ENCODE measurements at places on chromosomes 4 and X.
A peak's percentile ranks its signal among the peaks of the same experiment; 100 is the strongest.

GRCh38 chrX:20067709-20068561 lies 48.8 kb downstream of the MAP7D2 start:
- no peak for DNase-seq

DNA sequence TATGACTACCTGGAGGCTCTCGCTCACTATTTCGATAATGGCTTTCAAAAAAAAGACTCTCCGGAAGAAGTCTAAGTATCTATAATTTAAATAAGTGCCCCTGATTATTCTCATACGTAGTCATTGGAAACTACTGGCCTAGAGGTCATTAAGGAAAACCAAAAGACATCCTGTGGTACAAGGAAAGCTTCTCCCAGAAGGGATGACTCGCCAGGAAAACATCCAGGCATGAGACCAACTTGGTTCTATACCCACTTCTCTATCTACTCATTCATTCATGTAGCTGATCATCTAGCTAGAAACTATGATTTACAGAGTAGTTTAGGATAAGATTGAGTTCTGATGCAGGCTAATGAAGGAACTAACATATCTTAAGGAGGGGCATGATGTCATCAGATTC lies 37.7 kb downstream of the SOX3 start:
- DNase-seq = no peak

DNA sequence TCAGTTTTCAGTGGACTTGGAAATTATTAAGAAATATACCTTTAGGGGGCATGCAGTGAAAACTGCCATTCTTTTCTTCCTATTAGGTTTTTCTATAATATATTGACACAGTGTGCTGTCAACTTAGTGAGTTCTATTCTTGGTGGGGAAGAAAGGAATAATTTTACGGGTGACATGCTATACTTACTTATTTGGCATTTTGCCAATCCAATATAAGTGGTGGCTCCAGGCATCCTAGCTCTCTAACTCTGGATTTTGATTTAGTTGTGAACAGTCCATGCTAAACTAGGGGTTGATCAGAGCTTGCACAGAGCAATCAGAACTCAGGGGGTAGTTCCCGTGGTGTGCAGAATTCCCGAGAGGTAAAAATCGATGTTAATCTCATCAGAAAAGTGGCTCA lies 277.7 kb upstream of the FTHL17 start:
- DNase-seq = no peak

GRCh38 chr4:172726001-172726423 lies 442.6 kb upstream of the GALNT7 start:
- no peak for DNase-seq

DNA sequence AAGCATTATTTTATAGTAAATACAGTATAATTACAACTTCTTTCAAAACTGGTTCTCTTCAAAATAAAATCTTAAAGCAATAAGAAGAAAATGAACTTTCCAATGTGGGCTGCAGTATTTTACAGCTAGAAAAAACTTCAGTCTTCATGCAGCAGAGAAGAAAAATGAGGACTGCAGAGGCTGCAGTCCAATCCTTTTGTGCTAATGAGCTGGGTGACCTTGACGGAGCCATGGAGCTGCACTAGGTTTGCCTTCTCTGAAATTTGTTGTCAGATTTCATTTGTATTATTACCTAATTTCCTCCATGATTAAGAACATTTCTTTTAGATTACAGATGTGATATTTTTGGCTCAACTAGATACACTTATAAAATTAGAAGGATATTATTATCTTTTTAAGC lies 245.2 kb upstream of the ADAMTS3 start:
- DNase-seq = no peak

GRCh38 chrX:108362026-108362425 lies 76.2 kb downstream of the COL4A6 start:
- DNase-seq = no peak

- no peak for DNase-seq
These were observed 1.4 kb upstream of the KIAA0232 start for GRCh38 chr4:6781113-6781512.

GRCh38 chr4:113355550-113356371 lies 306.3 kb downstream of the ANK2 start:
- DNase-seq = peak; percentile 20

GRCh38 chr4:116361790-116362189 lies 723.6 kb downstream of the TRAM1L1 start:
- DNase-seq = no peak

DNA sequence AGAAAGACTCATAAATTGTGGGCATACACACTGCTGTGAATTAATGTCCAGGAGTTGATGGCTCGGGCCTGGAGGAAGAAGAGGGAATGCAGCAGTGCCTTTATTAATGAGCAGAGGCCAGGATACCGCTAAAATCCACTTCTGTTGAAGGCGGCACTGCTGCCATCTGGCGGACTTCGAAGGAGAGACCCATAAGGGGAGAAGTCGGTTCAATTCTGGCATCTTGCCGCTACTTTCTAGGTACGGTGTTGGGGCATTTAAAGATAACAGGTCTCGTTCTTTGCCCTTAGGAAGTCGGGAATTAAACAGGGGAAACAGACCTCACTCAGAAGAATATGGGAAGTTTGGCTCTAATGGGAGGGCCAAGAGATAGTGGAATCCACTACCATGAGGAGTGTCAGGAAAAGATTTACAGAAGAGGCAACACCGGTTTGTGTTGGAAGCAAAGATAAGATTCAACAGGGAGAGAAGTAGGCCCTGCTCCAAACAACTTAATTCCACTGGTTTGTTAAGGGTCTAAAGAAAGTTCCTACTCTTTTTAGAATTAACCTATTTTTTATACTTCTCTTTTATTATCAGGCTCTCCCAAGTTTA lies 133.6 kb upstream of the GIMD1 start:
- no peak for DNase-seq

DNA sequence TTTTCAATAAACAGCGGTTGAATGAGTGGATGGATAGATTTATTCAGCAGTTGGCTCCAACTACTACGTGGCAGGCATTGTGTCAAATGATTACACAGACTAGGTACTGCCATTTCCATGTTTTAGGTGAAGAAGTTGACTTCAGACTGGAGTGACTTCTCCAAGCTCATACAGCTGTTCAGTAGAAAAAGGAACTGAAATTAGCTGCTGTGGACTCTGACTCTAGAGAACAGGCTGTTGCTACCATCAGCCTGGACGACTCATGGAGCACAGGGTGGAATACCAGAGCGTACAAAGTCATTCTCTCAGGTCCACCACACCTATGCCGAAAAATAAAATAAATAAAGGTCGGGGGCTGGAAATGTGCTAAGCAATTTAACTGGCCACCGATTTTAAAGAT lies 45.3 kb downstream of the TENM3 start:
- DNase-seq = no peak

DNA sequence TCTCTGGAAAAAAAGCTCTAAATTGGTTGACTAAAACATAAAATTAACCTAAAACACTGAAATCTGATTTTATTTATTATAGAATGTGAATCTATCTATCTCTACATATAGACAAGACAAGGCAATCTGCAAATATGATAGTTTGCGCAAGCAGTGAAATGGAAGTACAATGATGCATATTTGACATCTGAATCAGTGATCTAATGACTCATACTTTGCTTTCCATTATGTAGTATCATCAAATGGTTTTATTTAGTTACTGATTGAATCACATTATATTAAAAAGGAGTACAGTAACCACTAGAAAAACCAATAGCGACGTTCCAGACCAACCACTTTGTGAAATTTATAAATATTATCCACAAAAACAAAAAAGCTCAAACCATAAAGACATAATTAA lies 1969.3 kb downstream of the PCDH7 start:
- no peak for DNase-seq

- no peak for DNase-seq
These were observed 11.4 kb downstream of the FHIP1A start for GRCh38 chr4:151420250-151420807.

- DNase-seq = no peak
These were observed 172.8 kb downstream of the SHROOM3 start for GRCh38 chr4:76607846-76608245.

DNA sequence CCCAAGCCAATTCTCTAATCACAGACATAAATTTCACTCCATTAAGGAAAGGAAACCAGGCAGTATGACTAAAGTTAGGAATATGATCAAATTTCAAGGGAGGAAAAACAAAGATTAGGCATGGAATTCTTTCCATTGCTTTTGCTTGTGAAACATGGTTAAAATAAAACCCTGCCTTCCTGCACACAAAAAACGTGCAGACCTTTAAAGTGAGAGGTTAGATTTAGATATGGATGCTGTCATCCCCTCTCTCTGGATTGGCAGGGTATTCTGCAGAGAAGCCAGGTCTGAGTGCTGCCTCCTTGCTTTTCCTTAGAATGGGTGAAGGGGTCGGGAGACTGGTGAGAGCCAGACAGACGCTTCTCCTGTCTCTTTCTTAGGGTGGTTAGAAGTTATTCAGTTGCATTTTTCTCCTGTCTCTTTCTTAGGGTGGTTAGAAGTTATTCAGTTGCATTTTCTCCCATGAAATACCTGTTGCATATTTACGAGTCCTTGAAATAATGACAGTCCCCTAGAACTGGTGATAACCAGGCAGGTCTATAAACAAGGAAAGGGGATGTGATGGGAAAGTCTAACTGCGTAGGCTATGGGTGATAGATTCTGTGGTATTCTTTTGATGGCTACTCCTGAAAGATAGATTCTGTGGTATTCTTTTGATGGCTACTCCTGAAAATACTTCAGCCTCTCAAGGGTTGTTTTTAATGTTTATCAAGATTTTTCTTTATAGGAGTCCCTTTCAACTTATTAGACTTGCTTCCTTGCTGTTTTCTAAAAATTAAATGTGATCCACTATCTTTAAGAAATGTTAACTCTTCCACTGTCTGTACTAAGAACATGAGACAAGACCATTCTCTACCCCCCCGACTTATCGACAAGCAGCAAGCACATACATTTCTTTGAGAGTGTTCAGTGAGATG lies 163.6 kb downstream of the SPRY1 start:
- DNase-seq = no peak

DNA sequence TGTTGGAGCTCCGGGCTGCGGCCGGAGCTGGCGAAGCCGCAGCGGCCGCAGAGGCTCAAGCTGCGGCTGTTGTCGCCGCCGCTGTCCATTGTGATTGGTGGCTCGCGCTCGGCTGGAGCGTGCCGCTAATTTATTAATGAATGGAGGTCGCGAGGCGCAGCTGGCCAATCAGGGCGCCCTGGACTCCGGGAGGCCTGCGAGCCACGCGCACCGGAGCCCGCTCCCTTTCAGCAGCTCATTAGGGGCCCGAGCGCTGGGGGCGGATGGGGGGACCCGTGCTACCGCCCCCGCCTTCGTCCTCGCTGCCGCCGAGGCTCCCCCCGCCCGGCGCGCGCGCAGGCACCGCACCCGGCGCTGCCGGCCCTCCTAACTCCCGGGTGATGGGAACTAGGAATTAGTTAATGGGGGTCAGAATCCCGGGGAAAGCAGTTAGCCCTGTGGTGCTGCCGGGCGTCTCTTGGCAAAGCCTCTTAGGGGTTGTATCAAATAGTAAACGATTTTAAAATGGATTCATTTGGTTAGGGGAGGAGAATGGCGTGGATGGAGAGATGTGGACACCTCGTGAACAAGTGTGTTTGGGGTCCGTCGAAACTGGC lies 589 bp upstream of the NEUROG2 start:
- DNase-seq = no peak

GRCh38 chr4:44848466-44848865 lies 122.1 kb upstream of the GNPDA2 start:
- DNase-seq = no peak

- DNase-seq = no peak
These were observed 602.0 kb upstream of the CPEB2 start for GRCh38 chr4:14400307-14400706.

GRCh38 chr4:124879195-124879594 lies 166.7 kb upstream of the ANKRD50 start:
- no peak for DNase-seq

DNA sequence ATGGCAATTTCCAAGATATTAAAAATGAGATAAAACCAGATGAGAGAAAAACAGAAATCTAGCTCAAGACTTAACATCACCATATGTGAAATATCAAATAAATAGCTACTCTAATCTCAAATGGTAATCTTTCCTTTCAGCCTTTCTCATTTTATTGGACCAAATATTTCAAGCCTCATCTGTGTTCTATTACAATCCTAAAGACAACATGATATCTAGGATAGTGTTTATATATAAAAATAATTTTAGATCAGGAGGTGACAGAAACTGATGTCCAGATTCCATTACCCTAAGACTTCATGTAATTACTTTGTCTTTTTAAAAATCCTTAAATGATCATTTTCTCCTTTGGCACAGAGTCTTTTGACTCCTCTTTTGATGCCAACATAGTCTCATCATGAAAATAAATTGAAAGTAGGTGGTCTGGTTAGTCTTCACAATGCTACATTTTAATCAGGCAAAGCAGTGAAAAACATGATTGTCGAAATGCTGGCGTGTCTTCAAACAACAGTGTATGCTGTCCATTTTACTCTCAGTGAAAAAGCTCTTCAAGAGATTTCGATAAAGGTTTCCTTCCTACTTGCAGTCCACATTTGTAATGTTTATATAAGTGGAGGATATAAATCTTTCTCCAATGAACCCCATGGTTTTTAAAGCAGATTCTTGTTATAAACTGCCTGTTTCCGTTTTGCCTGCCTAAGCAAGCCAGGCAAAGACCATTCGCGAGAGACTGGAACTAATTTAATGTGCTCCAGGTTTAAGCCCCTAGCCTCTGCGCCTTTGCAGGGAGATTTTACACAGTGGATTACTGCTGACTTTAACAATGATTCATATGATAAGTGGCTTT lies 169.8 kb downstream of the SCFD2 start:
- DNase-seq = no peak

DNA sequence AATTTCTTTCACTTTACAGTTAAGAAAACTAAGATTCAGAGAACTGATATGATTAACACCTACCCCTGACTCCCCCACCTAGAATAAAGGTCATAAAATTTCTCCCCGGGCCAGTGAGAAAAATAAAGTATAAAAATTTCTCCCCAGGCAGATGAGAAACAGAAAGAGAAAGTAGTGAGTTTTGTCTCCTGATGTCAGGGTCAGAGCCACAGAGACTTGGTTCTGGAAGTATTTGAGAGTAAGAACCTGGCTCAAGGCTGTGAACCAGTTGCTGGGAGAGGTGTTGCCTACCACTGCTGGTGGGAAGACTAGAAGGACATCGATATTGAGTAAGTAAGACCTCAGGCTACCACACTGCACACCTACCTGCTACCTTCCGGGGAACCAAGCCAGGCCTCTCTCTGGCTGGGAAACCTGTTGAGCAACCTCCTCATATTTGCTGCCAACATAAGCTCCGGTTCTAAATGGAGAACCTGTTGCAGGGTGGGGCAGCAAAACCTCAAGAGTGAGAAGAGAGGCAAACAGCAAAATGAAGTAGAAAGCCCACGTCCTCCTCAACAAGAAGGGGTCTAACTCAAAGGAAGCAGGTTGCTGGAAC lies 104.2 kb upstream of the PUDP start:
- no peak for DNase-seq

Measured in stimulated activated CD8-positive, alpha-beta memory T cell treated with anti-CD3 and anti-CD28 coated beads, Interleukin-15, amount 100 ng/mL, for 24 hours (primary cell).